AG09309 (cell line): ENCODE measurements at places on chromosomes 16 and 17.
A peak's percentile ranks its signal among the peaks of the same experiment; 100 is the strongest.

GRCh38 chr17:64172510-64172909, 42.6 kb upstream of the ERN1 start:
- no peak for DNase-seq

- DNase-seq: no peak
Observed at GRCh38 chr17:83151056-83151441, 71.6 kb downstream of the METRNL start.

DNA sequence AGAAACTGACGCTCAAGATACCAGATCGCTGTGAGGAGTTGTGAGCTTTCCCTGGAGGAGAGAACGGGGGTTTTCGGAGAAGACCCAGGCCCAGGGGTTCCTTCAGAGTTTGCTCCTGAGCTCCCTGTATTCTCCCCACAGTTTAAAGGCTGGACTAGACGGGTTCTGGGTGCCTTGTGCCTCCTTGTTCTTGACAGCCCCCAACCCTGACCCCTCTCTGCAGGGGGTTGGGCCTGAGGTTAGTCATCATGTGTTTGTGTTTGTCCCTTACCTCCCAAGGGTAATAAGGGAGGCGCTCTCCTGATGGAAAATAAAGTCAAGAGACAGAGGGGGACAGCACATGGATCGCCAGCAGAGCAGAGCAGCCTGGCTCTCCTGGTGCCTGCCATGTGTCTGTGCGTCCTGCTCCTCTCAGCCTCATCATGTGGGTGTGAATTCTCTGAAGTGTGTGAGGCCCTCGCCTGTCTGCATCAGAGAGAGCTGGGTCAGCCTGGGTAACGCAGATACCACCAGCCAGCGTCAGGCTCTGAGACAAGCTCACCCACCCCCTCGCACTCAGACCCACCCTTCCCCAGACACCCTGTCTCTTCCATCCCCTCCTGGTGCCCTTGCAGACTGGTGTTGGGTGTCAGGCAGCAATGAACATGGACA, 8.7 kb downstream of the HEXIM2 start:
- DNase-seq: no peak

DNA sequence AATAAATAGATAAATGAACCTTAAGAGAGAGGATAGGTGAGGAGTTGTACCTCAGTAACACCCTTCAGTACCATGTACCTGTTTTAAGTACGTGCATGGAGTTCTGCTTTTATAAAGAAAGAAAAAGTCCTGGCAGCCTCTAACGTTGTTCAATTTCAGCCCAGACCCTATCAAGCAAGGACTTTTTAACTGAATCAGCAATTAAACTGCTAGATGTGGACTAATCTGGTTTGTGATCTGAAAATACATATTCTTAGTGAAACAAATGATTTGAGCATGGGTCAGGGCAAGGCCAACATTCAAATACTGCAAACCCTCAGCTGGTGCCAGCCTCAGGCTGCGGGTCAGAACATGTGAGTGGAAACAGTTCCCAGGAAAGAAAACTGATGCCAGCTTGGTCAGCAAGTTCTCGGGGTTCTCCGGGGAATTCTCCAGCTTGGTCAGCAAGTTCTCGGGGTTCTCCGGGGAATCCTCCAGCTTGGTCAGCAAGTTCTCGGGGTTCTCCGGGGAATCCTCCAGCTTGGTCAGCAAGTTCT, 84.5 kb downstream of the MRM3 start:
- no peak for DNase-seq

DNA sequence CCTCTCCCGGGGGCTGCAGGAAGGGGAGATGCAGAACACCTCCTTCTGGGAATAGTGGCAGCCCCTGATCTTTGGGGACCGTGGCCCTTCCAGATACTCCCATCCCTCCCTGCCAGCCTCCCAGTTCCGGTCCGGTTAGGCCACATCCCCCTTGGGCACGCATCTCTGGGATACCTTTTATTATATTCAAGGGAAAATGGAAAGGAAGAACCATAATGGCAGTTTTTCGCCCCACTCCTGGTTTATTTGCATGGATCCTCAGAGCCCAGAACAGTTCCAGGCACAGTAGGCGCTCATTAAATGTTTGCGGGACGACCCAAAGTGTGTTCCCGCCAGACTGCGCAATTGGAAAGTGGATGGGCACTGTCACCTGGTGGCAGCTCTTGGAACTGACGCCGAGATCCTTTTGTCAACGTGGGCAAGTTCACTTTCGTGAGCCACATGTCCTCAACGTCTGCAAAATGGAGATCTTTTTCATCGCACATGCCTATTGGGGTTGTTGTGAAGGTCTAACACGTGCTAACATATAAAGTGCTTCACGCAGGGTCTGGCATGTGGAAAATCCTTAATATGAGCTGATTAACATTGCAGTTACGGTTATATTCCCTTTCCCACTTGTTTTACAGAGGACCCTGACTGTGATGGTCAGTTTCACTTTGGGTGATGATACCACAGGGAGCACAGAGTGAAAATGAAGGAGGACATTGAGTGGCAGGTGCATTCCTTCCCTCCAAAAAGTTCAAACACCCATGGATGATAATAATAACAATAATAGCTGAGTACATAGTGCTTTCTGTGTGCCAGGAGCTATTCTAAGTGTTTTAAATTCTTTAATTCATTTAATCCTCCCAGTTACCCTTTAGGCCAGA, 1.7 kb upstream of the GPRC5B start:
- DNase-seq: peak; percentile 17

- DNase-seq: no peak
Observed at GRCh38 chr16:73565925-73566324, 518.0 kb upstream of the ZFHX3 start.

DNA sequence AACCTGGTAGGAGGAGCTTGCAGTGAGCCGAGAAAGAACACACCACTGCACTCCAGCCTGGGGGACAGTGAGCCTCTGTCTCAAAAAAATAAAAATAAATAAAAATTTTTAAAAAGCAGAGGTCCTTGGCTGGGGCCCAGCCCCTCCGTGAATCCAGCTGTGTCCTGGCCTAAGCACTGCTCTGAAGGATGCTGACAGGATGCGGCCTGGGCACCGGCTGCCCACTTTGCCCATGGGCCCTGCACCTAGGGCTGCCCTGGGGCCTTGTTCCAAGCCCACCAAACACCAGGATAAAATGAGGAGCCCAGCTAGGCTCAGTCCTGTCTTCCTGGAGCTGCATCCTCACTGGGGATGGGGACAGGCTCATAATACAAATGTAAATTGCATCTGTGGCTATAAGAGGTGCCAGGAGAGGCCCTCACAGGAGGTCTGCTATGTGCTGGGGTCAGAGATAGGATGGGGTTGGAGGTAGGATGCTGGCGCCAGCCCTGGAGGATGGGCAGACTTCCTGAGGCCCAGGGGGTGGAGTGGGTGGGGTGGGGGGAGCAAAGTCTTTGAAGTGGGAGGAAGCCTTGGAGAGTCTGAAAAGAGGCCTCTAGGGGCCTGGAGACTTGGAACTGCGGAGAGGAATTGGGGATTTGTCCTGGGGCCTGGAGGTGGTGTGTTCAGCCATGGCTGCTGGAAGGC, 6.2 kb downstream of the C16orf89 start:
- no peak for DNase-seq

- DNase-seq: peak; percentile 10
Observed at GRCh38 chr17:45425125-45425983, 7.3 kb downstream of the ARHGAP27 start.

DNA sequence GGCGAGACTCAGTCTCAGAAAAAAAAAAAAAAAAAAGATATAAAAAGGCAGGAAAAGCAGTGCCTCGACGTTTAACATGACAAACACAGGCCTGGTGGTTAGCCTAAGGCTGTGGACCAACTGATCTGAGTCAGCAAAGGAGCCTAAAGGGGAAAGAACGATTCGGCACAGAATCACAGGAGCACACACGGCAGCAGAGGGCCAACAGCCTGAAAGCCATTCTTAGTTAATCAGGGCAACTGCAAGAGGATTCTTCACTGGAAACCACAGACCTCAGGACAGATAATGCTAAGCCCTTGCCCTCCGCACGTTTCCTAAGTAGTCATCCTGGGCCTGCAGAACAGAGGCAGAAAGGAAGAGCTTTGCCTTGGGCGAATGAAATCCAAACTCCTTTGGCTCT, 14.7 kb downstream of the TMEM11 start:
- DNase-seq: peak; percentile 92

GRCh38 chr16:49282690-49283375, 1.2 kb upstream of the CBLN1 start:
- DNase-seq: no peak

- DNase-seq: no peak
Observed at GRCh38 chr17:55321427-55322060, 56.8 kb downstream of the HLF start.

- no peak for DNase-seq
Observed at GRCh38 chr17:51627779-51628178, 367.4 kb downstream of the UTP18 start.

GRCh38 chr16:23175651-23176050, 6.9 kb upstream of the SCNN1G start:
- DNase-seq: no peak

GRCh38 chr17:73096866-73097265, 4.4 kb upstream of the SLC39A11 start:
- DNase-seq: peak; percentile 29

DNA sequence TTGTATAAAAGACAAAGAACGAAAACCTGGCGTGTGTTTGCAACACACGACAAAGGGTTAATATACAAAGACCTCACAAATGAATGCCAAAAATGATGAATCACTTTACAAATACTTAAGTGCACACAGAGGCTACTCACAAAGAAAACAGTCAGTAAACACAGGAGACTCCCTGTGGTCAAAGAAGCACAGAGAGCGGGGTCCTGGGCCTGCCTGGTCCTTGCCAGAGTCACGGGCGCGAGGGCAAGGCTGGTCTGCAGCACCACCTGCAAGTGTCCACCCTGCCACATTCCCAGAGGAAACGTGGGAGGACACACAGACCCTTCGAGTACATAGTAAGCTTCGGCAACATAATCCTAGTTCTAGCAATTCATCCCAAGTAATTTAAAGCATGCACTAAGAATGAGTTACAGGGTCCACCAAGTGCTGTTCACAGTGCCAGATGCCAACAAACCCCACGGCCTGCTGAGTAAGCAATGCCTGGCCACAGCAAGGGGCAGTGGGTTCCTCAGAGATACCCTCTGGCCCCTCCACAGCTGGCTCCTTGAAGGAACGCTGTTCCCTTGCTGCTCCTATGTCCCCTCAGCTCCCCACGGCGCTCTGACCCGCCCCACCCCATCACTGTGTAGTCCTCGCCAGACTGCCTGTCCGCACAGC, 24.6 kb upstream of the FAAP100 start:
- no peak for DNase-seq

DNA sequence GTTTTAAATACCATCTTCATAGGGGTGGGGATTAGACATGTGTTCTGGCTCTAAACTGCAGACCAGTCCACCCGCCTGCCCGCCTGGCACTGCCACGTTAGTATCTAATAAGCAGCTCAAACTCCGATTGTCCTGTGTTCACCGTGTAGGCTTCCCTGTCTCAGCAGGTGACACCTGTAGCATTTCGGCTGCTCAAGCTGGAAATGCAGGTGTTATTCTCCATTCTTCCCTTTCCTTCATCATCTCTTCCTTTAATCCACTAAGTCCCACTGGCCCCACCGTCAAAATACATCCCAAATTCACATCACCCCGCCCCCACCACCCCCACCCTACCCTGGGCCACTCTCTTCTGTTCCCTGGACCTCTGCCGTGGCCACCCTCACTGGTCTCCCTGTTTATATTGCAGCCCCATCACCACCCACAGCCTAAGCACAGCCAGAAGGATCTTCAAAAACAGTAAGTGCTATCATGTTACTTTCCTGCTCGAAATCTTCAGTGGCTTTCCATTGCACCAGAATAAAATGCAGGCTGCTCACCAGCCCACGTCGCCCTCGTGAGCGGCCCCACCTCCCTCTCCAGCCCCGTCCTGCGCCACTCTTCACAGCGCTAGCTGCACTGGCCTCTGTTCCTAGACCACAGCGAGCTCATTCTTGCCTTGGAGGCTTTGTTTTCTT, 65.1 kb downstream of the RTN4RL1 start:
- DNase-seq: no peak

DNA sequence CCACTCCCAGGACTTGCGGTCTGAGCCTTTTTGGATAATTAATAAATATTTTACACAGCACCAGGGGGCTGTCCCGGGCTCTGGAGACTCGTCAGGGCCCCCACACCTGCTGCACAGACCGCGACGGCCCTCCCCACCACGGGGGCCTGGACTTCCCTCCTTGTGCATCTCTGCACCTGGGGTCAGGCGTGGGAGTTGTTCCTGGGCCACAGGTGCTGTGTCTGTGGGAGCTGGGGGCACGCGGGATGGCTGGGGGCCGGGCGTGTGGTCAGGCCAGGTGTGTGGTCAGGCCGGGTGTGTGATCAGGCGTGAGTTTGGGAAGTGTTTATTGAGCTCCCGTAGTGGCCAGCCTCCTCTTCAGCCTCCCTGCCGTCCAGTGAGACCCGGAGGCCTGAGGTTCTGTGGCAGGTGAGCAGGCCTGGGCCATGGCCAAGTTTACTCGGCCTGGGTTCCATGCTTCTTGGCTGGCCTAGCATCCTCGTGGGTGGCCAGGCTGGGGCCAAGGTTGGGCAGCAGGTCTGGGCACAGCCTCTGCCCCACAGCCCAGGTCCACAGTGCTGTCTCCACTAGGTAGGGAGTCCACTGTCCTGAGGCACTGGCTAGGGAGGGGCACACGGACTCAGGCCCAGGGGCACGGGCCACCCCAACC, 1.9 kb upstream of the STUB1 start:
- DNase-seq: no peak

DNA sequence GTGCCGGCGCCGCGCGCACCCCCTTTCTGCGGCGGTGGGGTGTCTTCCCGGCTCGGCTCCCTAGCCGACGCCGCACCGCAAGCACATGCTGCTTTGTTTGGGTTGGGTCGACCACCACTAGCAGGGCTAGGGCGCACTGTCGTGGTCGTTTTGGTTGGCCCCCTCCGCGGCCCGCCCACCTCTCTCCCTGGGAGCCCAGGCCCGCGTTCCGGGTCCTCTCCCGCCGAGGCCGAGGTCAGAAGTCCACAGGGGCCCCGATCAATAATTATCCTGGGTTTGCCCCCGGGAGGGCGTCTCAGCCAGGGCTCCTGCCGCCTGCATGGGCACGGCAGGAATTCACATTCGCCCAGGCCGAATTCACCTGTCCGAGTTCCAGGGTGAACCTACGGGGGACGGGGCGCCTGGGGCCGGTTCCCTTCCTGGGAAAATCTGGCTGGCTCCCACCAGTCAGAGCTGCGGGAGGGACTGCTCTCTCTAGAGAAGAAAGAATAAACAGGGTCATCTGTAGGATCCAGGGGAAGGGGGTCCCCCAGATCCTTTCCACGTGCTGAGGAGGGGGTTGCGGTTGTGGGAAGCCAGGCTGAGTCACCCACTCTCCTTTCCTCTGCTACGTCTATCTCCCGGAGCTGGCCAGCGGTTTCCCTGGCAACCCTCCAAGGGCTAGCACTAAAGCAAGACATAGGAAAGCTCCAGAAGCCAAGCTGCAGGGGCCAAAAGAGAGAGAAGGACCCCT, 584 bp upstream of the STAT5B start:
- DNase-seq: no peak

GRCh38 chr16:54123766-54124165, 162.8 kb downstream of the IRX3 start:
- DNase-seq: no peak

- DNase-seq: peak; percentile 82
Observed at GRCh38 chr17:17663160-17664063, 17.8 kb upstream of the RAI1 start.

GRCh38 chr17:39753514-39754160, 15.9 kb downstream of the GRB7 start:
- no peak for DNase-seq
